NCI-H187 (cell line): ENCODE measurements at places on chromosomes 5 and 9.
A peak's percentile ranks its signal among the peaks of the same experiment; 100 is the strongest.

GRCh38 chr5:100641833-100642232, 106.7 kb downstream of the FAM174A start:
- no peak for DNase-seq

DNA sequence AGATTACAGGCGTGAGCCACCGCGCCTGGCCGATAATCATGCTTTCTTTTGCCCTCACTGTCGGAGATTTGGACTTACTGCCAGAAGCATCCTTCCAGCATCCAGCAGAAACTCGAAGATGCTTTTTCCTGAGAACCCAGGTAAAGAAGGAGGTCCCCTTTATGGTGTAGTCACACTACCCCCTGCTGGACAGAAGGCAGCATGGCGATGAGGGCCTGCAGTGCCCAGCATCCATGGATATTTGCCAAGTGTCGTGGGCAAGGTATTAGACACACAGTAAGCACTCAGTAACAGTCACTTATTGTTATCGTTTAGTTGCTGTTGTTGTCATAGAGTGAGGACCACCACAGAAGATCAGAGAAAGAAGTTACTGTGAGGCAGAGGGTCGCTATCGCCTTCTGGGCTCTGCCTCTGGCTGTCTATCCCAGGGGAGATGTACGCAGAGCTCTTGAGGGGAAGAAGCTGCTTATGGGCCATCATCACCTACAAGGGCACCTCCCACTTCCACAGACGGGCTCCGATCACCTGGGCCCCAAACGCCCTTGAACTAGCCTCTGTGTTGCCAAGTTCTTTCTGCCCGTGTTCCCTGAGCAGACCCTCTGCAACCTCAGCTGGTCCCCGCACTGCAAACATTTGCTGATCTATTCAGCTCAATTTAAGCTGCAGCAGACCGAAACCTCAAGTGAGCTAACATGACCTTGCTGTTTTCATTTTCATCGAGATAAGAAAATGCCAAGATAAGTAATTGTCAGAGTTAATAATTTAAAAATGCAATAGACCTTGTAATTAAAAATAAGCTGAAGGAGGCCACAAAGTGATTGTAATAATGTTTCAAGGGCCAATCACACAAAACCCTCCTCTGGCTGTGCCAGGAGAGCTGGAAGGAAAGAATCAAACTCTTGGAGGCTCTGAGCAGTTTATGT, 23.9 kb downstream of the C5orf15 start:
- peak; percentile 28 for DNase-seq

DNA sequence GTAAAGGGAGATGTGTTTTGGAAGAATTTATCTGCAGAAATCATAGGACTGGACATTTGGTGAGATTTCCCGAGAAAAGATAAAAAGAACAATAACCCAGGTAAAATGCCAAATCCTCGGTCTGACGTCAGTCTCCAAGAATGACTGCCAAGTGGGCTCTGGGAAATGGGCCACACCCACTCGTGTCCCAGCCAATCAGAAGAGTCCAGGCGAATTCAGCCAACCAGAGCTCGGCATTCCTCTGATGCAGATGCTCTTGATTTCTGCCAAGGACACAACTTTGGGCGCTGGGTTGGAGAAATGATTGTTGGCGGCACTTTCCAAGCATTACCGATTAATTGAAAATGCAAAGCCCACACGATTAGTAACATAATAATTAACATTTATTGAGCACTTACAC, 73.3 kb downstream of the FGF18 start:
- DNase-seq: no peak

DNA sequence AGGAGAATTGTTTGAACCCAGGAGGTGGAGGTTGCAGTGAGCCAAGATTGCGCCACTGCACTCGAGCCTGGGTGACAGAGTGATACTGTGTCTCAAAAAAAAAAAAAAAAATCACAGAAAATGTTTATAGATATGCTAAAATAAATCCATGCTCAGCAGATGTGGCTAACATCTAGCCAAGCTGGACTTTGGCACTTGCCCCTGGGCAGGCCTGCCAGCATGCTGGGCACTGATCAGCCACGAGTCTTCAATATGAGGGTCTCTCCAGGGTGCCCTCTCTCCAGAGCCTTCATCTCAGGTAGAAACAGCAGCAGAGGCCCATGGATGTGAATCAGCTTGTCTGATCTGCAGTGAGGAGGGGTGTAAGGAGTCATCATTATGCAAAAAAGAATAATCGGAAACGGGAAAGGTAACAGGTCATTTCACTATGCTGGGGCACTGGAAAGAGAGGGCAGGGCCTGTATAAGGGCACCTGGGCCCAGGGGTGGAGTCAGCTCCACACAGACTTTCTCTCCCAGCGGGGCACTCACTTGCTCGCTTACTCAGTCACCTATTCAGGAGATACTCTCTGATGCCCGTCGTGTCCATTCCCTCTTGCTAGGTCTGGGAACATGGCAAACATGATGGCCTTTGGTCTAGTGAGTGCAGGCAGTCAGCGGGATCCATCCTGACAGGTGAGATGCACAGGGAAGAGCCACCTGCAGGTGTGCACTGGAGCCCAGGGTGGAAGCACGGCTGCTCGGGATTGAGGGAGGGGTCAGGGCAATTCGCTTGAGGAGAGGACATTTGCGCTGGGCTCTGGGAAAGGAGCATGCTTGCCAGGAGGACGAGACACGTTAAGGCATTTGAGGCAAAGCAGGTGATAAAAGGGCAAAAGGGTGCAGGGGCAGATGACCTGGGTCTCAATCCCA, 17.1 kb downstream of the RNF44 start:
- DNase-seq: no peak

GRCh38 chr5:76245590-76245989, 157.5 kb upstream of the IQGAP2 start:
- no peak for DNase-seq

- DNase-seq: no peak
These were observed 171.3 kb downstream of the SLC28A3 start for GRCh38 chr9:84169240-84169639.

GRCh38 chr5:38783011-38783561, 62.7 kb upstream of the OSMR start:
- peak; percentile 87 for DNase-seq

- no peak for DNase-seq
These were observed 21.3 kb downstream of the HMCN2 start for GRCh38 chr9:130286781-130287428.

DNA sequence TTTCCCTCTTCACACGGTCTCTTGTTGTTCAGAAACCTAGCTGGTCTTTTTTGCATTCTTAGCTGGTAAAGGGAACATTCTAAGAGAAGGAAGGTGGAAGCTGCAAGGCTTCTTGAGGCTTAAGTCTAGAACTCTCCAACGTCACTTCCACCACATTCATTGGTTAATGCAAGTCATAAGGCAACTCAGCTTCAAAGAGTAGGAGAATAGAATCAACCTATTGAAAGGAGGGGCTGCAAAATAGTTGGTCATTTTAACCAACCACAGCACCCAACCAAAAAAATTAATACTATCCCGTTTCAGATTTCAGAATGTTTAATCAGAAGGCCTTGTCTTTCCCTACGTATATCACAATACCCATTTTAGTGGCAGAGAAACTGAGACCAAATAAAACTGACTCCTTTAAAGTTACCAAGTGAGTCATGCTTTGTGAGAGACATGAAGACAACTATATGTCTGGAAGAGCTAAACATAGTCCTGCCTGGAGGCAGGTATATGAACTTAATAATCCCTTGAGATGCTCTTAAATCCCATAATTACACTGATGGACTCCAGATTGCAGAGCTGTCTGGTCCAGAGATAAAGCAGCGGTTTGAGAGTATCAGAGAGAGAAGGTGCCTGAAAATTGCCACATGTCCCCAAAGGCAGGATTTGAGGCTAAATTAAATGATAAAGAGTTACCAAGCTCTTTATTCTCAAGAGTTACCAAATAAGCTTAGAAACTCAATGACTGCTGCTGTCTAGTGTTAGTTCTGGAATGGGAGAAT, 14.4 kb downstream of the DOCK8 start:
- no peak for DNase-seq

GRCh38 chr5:32713361-32713769, 2.2 kb downstream of the NPR3 start:
- no peak for DNase-seq

DNA sequence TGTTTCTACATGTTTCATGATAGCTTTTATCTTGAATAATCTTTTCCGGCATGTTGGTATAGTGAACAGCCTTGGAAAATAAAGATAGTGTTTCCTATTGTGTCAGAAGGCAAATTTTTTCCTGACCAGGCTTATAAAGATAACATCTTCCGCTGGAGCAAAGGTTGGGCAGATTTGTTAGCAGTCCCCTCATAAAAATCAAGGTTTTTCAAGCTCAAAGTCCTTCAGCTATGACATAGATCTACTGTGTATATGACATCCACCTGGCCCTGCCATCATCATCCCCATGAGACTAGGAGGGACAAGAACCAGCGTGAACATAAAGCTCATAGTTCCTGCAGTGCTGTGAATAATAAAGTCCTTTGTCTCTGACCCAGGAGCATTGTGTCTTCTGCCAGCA, 30.4 kb upstream of the OTULINL start:
- DNase-seq: no peak

- no peak for DNase-seq
These were observed 17.2 kb downstream of the EBF1 start for GRCh38 chr5:159082474-159082873.

DNA sequence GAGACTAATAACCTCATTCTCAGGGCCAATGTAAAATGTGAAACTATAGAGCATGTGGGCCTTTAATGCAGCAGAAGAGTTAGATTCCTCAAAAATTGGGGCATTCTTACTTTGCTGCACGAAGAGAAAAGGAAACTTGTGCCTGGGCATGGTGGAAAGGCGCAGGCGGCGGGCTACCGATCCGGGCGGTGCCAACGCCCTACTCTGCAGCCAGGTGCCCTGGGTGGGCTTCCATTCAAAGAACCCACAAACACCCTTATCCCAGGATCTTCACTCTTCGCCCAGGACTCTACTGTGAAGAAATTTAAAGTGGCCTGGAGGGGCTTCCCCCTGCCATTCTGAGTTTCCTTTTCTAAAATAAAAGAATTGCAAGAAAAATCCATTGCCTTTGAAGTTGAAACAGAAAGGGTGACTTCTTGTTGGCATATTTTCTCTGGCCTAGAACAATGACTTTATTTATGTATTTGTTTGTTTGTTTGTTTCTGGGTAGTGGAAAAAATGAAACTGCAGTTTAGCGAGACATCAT, 124.9 kb downstream of the TMEM161B start:
- DNase-seq: no peak

DNA sequence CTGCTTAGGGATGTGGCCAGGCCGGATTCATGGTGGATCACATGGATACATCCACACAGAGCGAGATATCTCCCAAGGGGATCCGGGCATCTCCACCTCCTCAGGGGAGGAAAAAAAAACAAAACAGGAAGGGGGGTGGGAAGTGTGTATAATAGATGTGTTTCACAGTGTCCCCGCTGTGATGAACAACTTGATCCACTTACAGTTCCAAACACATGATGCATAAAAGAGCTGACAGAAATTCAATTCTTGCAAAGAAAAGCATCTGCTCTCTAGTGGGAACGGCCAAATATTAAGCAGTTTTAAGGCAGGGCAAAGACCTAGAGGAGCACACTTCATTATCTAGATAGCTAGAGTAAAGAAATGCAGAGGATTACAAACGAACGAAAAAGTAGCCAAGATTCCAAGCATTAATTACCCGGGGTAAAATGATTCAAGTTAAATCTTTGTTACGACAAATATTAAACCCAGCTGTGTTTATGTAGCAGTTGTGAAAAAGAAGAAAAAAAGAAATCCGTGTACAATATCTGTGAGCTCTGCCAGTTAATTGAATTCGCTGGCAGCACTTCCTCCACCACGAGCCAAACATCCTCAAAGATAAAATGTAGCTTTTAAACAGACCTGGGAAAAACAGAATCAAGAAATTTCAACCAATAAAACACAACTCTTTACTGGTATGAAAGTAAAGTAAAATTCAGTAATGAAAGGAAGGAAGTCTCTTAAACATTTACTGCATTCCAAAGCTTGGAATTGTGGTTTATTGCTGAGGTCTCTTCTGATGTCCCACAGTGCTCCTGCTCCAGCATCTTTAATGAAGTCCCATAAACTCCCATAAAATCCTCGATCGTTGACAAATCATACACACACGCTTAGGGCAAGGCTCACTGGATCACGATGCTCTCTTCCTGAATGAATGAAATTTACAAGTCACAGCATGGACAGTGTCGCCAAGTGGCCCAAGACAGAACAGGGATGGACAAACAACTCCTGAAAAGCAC, 213.0 kb downstream of the CRB2 start:
- DNase-seq: peak; percentile 57

DNA sequence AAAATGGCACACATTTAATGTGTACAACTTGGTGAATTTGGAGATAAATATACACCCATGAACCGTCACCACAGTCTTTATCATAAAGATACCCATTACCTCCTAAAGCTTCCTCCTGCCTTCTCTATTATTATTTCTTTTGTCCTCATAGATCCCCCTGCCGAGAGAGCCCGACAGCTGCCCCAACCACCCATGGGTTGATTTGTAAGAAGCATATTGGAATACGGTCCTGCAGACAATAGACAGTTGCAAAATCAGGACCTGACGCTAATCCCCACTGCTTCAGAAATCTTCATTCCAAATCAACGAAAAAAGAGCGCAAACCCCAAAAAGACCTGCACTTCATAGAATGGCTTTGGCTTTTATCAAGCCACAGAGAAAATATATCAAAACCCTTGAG, 697.5 kb downstream of the SEMA5A start:
- no peak for DNase-seq

DNA sequence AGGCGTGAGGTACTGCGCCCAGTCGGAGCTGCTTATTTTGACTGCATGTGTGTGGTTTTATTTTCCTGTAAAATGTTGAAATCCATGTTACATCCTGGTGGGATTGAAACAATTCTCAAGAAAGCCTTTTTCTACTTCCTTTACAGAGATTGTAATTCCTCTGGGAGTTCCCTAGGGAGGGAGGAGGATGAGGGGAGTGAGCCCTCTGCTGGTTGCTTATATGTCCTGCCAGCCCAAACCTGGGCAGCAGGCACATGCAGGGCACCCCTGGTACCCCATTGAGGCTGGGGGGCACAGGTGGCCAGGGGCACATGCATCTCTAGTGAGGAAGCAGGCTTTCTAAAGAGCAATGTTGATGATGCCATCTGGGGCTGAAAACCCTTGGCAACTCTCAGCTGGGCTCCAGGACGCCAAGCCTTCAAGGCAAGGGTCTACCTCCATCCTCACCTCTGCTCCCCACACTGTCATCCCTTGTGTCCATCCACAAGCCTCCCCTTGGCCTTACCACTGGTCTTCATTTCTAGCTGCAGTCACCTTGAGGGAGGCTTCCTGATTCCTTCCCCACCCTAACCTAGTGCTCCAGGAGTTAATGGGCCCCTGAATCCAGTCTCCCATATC, 84.7 kb upstream of the TNFSF8 start:
- no peak for DNase-seq

- DNase-seq: no peak
These were observed 51.2 kb downstream of the USP20 start for GRCh38 chr9:129886226-129887174.

GRCh38 chr5:98428806-98429205, 344.7 kb upstream of the RGMB start:
- DNase-seq: no peak

GRCh38 chr5:90472783-90473395, 1.7 kb downstream of the MBLAC2 start:
- DNase-seq: no peak

GRCh38 chr9:134063571-134064450, 4.0 kb downstream of the BRD3 start:
- no peak for DNase-seq
